ENCODE measurements at places on chromosomes 5 and 9.

- no peak for DNase-seq
Measured at GRCh38 chr5:83877911-83878706, 157.5 kb upstream of the HAPLN1 start.

DNA sequence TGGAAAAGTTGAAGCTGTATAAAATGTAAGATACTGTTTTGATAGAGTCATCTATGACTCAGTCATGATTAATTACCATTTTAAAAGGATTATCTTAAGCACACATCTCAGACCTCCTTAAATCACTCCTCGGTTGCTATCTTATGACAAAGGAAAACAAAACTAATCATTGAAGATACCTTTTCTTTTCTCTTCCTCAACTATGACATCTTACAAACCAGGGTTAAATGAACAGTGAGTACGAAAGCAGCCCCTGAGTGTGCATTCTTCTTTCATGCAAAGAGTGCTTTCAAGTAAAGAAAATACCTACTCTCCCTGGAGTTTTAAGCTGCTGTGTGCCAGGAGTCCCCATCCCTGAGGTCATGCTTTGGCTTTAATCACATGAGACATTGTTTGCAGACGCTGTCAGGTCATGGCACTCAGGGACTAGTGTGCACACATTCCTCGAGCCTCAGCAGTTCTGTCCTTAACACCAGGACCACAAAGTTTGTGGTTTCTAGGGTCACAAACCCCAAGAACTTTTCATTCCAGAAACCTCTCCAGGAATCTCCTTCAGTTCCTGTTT, 86.7 kb upstream of the ICE1 start:
- no peak for DNase-seq

DNA sequence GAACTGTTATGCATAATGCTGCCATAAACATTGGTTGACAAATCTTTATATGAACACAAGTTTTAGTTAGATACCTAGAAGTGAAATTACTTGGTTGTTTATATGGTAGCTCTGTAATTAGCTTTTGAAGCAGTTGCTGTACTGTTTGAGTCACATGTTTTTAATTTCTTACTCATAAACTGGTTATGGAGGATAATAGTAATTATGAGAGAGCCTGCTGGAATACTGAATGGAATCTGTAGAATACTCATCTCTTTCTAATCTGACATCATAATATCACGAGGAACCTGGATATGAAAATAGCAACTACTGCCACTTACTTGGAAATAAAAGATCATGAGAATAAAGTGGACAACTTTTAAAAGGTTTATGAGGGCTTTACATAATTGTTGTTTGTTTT, 509.2 kb downstream of the CETN3 start:
- DNase-seq, result no peak

GRCh38 chr5:149799119-149799623, 69.1 kb downstream of the PPARGC1B start:
- no peak for DNase-seq

- DNase-seq, result no peak
Measured at GRCh38 chr9:127132921-127133647, 10.6 kb upstream of the ANGPTL2 start.

DNA sequence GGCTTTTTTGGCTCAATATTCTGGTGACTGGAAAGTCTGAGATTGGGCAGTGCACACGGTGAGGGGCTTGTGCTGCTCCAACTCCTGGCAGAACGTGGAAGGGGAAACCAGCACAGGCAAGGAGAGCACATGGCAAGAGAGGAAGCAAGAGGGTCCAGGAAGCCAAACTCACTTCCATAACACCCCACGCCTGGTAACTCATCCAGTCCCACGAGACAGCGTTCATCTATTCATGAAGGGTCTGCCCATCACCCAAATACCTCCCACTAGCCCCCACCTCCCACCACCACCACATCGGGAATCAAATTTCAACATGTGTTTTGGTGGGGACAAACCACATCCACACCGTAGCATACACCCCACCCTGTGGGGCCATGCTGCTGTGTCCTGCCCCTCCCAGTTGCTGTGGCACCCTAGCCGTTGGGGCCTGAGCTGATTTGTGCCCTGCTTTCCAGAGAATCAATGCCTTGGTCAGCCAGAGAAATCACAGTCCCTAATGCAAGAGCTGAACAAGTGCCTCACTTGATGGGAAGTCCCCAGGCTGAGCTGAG, 27.3 kb downstream of the PROP1 start:
- DNase-seq, result no peak

- no peak for DNase-seq
Measured at GRCh38 chr5:147179562-147180147, 55.2 kb upstream of the STK32A start.

- no peak for DNase-seq
Measured at GRCh38 chr9:97389249-97389648, 22.6 kb upstream of the TDRD7 start.

DNA sequence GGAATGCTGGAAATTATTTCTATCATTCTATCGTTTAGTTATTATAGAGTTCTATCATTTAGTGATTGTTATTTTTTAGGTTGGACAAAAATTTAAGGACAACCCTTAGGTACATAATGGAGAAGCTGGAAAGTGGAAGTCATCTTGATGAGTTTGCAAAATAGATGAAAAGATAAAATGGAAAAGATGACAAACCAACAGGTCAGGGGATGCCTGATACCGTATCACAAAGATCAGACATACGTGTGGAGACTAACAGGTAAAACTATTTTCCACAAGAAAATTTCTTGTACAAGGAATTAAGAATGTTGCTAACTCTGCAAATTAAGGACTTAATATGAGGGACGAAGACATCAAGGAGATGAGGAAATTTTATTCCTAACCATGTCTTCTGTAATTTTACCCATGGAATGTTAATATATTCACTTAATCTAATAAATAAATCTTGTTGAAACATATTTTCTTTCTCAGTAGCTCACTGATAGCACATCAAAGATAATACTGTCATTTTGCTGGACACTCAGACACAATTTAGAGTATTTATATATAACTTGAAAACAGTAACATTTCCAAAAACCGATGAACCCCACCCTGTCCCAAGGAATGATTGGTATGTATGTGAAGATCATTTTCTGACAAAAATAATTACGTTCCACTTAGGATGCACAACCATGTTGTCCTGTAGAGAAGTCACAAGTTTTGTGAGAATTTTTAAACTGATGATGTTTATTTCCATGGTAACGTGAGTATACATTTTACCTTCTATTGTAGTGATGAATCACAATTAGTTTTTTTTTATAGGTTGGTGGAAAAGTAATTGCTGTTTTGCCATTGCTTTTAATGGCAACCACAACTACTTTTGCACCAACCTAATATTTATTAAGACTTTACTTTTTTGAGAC, 2.6 kb downstream of the LURAP1L start:
- DNase-seq, result no peak

- no peak for DNase-seq
Measured at GRCh38 chr9:18771011-18771410, 262.0 kb downstream of the SAXO1 start.

- DNase-seq, result peak; percentile 41
Measured at GRCh38 chr9:136587944-136588662, 42.3 kb upstream of the NOTCH1 start.

- DNase-seq, result no peak
Measured at GRCh38 chr5:143693651-143694252, 118.2 kb upstream of the HMHB1 start.

- no peak for DNase-seq
Measured at GRCh38 chr9:98971168-98971914, 27.6 kb downstream of the COL15A1 start.

GRCh38 chr5:91122651-91123050, 260.5 kb downstream of the ARRDC3 start:
- DNase-seq, result no peak

DNA sequence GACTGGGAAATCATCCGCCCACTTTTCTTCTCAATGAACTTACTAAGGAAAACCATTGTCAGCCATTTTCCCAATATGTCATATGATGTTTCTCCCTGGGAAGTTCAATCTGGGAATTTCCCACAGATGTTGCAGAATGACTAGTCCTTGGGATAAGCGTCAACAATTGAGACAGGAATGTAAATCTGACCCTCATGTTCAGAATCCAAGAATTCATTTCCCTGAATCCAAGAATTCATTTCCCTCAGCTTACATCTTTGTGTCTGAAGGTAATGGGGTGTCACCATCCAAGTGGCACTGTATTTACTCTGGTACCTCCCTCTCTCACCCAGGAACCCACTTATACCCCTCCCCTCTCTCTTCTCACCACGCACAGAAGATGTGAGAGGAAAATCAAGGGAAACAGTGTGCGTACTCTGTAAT, 7.4 kb downstream of the KLF9 start:
- DNase-seq, result no peak

DNA sequence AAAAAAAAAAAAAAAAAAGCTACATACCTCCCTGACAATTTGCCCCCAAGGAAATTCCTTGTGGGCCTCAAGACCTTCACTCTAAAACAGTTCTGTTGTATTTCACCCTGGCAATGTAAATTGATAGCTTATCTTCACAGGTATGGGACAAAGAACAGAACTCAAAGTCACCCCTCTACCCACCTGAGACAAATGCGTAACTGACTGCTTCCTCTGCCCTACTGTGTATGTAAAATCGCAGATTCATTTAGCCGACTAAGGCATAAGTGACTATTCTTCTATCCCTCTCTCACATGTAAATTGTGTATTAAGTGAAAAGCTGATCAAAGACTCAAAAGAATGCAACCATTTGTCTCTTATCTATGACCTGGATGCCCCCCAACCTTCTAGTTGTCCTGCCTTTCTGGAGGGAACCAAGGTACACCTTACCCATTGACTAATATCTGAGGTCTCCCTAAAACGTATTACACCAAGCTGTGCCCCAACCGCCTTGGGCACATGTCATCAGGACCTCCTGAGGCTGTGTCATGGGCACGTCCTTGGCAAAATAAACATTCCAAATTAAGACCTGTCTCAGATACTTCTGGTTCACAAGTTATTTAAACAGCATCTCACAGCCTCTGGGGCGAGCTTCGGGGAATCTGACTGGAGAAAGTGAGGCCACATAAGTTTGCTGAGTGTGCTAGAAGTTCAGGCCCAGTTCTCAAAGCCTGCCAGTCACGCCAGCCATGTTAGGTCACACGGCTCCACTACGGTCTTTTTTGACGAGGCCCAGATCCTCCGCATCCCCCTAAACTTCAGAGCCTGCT, 954 bp downstream of the TBCA start:
- no peak for DNase-seq

DNA sequence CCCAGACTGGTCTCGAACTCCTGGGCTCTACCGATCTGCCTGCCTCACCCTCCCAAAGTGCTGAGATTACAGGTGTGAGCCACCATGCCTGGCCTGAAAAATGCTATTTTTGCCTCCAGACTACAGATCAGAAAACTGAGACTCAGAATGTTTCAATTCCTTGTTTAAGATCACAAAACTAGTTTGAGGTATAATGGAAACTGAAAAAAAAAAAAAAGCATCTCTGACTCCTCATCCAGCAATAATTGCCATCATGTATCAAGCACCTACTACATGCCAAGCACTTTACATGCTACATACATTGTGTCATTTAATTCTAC, 35.6 kb downstream of the PLAC8L1 start:
- no peak for DNase-seq

DNA sequence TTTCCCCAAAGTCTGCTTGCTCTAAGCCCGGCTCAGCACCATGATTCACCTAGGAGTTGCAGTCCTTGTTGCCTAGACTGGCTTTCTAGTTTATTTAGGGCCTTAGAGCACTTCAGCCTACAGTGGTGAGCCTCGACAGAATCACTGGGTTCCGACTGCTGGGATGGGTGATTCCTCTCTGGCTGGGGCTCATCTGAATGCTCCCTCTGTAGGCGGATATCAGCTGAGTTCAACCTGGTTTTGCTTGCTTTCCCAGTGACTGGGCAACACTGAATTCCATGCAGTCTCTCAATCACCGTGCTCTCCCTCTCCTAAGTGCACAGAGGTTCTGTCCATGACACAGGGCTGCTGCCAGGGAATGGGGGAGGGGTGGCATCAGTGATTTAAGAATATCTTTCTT, 54.1 kb downstream of the OSMR start:
- no peak for DNase-seq

GRCh38 chr5:142551338-142552067, 134.4 kb downstream of the FGF1 start:
- no peak for DNase-seq

DNA sequence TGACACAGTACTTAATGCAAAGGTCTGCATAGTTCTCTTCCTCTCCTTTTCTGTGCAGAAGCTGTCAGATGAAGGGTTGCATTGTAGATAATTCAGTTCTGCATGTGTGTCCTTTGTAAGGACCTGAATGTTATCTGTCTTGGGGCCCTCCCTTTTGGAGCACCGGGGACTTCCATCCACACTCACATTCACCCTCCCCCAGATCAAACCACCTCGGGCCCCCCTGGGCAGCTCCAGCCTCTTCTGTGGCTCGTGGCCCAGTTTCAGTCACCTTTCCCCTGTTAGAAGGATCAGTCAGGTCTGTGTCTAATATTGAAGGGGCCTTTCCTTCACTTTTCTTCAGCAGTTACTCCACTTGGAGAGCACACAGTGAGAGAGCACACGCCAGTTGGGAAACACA, 11.0 kb downstream of the DMRT1 start:
- DNase-seq, result no peak

- DNase-seq, result no peak
Measured at GRCh38 chr5:14395411-14395810, 186.2 kb upstream of the OTULINL start.

DNA sequence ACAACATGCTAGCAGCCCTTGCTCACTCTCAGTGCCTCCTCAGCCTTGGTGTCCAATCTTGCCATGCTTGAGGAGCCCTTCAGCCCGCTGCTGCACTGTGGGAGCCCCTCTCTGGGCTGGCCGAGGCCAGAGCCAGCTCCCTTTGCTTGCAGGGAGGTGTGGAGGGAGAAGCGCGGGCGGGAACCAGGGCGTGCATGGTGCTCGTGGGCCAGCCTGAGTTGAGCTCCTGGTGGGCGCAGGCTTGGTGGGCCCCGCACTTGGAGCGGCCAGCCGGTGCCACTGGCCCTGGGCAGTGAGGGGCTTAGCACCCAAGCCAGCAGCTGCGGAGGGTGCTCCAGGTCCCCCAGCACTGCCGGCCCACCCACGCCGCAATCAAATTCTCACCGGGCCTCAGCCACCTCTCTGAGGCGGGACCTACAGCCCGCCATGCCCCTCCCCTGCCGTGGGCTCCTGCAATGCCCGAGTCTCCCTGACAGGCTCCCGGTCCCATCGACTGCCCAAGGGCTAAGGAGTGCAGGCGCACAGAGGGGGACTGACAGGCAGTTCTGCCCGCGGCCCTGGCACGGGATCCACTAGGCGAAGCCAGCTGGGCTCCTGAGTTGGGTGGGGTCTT, 333.5 kb downstream of the KCNN2 start:
- DNase-seq, result no peak

DNA sequence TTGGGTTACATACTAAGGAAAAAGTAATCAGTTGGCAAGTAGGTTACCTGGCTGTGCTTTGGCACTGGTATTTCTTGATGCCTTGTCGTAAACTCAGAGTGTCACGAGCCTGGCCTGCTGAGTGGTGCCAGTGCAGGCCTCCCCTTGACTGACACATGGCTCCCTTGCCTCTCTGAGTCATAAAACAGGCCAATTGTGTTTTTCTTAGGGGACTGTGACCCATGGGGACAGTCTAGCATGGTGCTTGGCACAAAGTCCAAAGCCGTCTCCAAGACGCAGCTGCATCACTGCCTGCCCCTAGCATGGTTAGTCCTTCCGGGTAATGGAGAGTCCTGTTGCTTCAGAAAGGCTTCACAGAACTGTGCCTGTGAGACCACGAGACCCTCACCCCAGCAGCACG, 132.5 kb downstream of the MVB12B start:
- DNase-seq, result no peak
